H7 (cell line): ENCODE measurements at places on chromosomes 4 and X. TPM values are rescaled to one million over a fixed set of nuclear protein-coding genes. Genes with fewer than 3 reads are reported as not detected.

DNA sequence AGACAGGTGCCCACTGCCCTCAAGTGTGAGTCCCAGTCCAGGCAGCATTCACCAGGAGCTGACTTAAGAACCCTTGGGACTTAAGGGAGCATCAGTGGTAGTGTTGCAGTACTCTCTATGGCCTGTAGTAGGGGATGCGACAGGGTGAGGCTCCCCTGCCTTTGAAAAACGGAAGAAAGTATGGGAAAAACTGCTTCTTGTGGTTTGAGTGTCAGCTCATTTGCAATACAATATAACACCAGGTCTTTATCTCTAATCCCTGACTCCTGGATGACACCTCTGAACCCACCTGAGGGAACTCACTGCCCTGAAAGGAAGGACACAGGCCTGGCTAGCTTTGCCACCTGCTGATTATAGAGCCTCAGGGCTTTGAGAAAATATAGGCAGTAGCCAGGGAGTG lies 176.0 kb downstream of the SMARCA1 start:
- peak; percentile 62 for DNase-seq

DNA sequence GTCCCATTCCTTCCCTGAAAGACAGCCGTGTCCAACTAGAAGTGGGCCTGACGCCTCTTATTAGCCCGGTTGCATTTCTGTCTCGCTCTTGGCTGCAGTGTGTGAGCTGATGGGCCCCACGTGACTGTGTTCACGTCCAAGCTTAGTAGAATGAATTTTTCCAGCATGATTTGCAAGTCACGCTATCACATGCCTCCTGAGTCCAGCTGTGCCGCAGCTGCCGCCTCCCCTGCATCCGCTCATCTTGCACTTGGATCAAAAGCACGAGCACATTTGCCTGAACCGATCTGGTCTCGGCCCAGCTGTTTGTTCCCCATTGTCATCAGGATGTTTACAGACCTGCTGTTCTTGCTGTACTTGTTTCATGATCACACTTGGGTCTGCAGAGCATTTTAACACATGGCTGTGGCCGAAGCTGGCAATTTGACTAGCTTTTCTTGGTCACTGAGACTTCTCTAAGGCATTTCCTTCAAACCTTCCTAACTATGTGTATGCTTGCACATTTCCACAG lies 126.5 kb downstream of the KIT start:
- no peak for DNase-seq

DNA sequence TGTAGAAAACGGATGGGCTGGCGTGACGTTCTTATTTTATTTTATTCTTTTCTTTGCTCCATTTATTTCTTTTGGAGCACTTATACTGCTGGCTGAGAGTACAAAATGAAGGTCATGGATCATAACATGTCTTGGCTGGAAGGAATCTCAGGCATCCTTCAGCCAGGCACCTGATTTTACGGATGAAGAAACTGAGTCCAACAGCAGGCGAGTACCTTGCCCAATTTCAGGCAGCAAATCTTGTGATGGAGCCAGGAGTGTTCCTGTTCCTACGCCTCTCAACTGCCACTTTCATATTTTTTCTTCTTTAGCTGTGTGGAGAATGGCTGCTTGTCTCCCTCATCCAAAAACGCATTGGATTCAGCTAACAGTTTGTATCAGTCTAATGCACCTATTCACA lies 332.1 kb upstream of the IGFBP7 start:
- DNase-seq = no peak

GRCh38 chr4:17758485-17758884 lies 22.9 kb downstream of the FAM184B start:
- no peak for DNase-seq

- no peak for DNase-seq
These were observed 1317.6 kb downstream of the ADGRL3 start for GRCh38 chr4:62517716-62518115.

- no peak for DNase-seq
These were observed 240.7 kb downstream of the IQCM start for GRCh38 chr4:149574971-149575370.

DNA sequence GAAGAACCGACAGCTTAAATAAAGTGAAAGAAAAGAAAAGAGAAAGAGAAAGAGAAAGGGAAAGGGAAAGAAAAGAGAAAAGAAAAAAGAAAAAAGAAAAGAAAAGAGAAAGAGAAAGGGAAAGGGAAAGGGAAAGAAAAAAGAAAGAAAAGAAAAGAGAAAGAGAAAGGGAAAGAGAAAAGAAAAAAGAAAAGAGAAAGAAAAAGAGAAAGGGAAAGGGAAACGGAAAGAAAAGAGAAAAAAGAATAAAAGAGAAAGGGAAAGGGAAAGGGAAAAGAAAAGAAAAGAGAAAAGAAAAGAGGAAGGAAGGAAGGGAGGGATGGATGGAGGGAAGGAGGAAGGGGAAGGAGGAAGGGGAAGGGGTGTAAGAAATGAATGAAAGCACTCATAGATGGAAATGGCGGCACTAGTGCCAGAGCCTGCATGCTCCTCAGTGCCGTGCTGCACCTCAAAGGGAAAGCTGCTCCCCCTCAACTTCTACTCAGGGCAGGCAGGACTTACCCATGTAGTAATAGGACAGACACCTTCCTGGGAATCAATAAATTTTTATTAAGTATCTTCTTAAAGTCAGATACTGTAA lies 70.7 kb downstream of the AFAP1 start:
- DNase-seq = no peak

DNA sequence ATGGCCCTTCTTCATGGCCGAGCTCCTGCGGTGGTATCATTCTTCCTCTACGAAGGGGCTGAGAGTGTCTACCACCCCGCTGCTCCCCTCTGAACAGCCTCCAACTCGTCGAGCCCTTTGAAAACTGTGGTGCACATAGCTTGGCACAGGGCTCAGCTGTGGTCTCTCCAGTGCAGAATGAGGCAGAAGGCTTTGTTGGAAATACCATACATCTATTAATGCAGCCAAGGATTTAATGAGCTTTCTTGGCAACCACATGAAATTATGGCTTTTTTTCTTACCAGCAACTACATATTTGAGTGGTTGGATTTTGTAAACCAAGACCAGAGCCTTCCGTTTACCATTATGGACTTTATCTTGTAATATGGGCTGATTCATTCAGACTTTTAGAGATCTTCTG lies 61.7 kb upstream of the CBR4 start:
- DNase-seq = no peak

DNA sequence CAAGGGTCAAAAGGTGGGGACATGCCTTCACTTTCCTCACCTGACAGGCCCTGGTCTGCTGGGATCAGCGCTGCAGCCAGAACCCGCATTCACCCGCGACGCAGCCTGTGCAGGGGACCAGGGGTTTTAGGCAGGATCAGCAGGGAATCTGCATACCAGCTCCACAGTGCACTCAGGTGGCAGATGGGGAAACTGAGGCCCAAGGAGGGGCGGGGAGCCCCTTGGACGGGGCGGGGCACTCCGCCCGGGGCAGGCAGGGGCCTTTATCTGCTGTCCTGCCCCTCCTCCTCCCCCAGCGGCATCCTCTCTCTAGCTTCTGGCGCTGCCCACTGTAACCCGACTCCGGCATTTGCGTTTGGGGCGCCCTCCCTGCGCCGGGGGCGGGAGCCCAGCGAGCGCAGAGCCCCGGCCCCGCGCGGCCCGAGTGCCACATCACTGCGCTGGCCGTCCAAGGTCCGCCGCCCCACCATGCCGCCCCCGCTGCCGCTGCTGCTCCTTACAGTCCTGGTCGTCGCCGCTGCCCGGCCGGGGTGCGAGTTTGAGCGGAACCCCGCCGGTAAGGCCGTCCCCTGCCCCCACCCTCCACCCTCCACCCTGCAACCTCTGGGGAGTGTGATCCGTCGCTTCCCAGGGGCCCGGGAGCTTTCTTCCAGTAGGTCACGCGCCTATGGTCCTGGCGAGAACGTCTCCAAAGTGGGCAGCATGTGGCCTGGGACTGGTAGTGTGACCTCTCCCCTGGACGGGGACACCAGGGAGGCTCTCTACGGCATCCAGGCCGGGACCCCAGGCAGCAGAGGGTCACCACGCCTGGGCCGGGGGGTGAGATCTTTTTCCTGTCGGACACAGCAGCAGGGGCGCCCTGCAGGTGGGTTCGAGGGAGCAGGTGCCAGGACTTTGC lies at the start of gene CPZ:
TSS of gene CPZ (plus strand) at position 400 of the 898 bp plus-strand sequence. CDS start at position 469, 69 bp downstream.
- peak; percentile 98 for DNase-seq

- no peak for DNase-seq
These were observed 2.4 kb downstream of the MEPE start for GRCh38 chr4:87835197-87835596.

GRCh38 chr4:8294775-8295174 lies 25.2 kb downstream of the HTRA3 start:
- DNase-seq = no peak

- DNase-seq = no peak
These were observed 708 bp downstream of the INTS12 start for GRCh38 chr4:105707782-105708180.

DNA sequence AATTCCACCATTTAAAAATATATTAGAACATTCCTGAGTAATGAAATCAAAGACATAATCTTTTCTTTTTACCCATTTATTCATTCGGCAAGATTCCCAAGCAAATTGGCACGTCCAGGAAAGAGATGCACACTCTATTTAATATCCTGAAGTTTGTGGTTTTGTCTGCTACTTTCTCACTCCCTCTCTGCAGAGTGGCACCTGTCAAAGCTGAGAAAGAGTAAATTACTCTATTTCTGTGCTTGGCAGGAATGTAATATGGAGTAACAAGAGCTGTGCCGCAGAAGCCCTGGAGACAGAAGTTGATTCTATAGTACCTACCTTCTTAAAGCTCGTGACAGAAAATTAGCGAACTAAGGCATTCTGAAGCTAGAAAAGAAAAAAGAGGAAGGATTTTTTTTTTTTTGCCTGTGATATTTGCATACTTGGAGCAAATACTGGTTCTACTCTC lies 5.5 kb downstream of the GSTCD start:
- DNase-seq = no peak

DNA sequence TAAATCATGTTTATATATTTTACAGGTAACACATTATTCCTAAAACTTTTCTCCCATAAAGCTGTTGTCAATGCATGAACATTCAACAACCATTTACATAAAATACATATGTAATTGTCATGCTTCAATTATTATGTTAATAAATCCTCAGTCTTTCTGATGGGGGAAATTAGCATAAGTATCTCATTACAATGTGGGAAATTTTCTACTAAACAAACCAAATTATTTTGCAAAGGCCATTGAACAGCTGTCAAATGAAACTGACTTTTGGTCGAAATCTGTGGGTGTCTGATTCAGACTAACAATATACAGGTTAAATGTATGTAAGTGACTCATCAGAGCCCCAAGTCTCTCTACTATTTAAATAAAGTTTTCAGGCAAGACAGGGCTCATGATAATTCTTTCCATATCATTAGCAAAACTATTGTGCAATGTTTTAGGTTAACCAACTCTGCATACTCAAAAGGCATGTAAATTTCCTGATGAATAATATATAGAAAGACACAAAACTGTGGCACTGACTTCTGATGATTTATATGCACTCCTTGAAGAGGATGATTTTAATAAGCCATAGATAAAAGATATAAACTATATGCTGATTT lies 795.3 kb upstream of the AADAT start:
- DNase-seq = no peak

- DNase-seq = no peak
These were observed 4.3 kb upstream of the SLC4A4 start for GRCh38 chr4:71334465-71334882.

- no peak for DNase-seq
These were observed 115.7 kb upstream of the KIT start for GRCh38 chr4:54542119-54542438.

DNA sequence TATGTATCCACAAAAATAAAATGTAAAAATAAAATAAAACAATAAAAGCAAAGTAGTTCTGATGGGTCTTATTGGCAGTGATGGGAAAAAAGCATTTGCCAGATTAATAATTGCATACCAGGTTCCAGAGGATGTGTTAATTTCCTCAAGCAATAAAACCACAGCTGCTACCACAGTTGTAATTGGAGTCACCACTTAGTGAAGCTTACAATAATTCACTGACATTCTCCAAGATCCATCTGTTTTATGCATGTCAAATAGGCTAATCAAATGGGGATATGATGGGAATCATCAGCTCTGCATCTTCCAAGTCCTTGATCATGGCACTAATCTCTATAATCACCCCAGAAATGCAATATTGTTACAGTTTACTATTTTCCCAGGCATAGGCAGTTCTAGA lies 123.5 kb upstream of the EMCN start:
- DNase-seq = no peak

DNA sequence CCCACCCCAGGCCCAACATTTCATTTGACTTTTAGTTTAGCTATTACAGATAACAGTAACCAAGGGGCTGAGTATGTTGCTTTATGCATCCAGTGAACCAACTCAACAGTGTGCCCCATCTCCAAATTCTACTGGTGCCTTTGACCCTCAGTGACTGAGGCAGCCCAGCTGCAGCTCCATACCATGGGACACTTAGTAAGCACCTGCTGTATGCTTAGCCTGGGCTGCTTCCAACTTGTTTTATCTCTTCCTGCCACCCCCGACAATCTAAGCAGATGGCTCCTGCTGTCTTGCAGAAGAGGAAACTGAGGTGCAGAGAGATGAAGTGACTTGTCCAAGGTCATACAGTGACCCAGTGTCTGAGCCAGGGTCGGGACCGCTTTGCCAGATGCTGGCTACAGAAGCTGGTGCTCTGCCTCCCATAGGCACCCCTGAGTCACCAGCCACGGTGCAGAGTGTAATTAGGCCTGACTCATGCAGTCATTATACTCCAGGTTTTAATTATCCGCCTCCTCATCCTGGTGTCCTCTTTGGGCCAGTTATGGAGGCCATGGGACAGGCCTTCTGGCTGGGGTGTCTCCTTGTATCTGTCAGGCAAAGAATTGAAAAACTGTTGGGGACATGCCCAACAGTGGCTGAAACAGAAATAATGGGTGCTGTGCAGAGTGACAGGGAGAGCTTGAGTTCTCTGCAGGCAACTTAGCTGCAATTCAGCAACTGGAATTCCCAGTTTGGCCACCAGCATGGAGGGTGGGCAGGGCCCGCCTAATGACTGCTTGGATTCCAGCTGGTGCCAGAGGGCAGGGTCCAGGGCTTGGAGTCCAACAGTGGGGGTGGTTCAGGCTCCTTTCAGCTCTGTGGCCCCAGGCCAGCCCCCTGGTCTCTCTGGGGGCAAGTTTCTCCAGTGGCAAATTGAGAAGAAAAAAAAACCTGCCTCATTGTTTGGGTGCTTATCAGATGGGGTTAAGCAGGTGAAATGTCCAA lies 8.2 kb upstream of the GPR78 start:
- peak; percentile 10 for DNase-seq

- DNase-seq = peak; percentile 33
These were observed 720 bp upstream of the STK26 start for GRCh38 chrX:132022198-132022966.

MAGEA12 gene
- not detected in 2 replicates for total RNA-seq

STPG2 gene
- 0.03 and 0.22 TPM in 2 replicates for total RNA-seq

ARL13A gene
- total RNA-seq = not detected in 2 replicates

COL4A6 gene
- 23.7 and 26.8 TPM in 2 replicates for total RNA-seq

AKAP14 gene
- total RNA-seq = not detected in 2 replicates

GPC4 gene
- total RNA-seq = 96.5 and 109 TPM in 2 replicates

SMIM10L2A gene
- 7.0 and 11.5 TPM in 2 replicates for total RNA-seq

REPS2 gene
- total RNA-seq = 0.31 and 1.1 TPM in 2 replicates
